Suppressor macrophage treated with lipopolysaccharide for 4 hours (primary cell): ENCODE measurements at places on chromosomes 2 and 18.

- no peak for DNase-seq
Measured at GRCh38 chr2:121450301-121450700, 80.4 kb upstream of the RNU4ATAC start.

- no peak for DNase-seq
Measured at GRCh38 chr2:72846171-72847095, 20.6 kb upstream of the EXOC6B start.

GRCh38 chr18:22846088-22846683 is 86.9 kb upstream of the RBBP8 start:
- peak; percentile 15 for DNase-seq

- no peak for DNase-seq
Measured at GRCh38 chr2:240952496-240953246, 45.7 kb upstream of the SNED1 start.

- no peak for DNase-seq
Measured at GRCh38 chr2:1804351-1804771, 60.0 kb upstream of the PXDN start.

GRCh38 chr18:22186484-22186971 is 17.1 kb downstream of the GATA6 start:
- DNase-seq, result no peak

DNA sequence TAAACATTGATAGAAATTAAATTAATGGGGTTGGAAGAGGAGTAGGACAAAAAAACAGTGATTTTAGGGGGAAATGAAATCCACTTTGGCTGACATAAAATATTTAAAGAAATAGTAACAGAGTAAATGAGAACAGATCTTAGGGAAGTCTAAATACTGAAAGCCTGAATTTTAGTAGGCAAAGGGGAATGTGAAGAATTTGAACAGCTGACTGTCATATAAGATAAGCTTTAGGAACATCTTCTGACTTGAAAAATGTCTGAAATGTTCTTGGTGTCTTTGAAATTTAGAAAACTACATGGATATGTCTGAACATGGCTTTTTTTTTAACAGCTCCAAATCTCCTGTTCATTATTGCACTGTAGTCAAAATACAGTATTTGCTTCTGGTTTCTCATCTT is 150.3 kb downstream of the CALCRL start:
- no peak for DNase-seq

- peak; percentile 38 for DNase-seq
Measured at GRCh38 chr2:61727746-61728145, 126.1 kb downstream of the FAM161A start.

DNA sequence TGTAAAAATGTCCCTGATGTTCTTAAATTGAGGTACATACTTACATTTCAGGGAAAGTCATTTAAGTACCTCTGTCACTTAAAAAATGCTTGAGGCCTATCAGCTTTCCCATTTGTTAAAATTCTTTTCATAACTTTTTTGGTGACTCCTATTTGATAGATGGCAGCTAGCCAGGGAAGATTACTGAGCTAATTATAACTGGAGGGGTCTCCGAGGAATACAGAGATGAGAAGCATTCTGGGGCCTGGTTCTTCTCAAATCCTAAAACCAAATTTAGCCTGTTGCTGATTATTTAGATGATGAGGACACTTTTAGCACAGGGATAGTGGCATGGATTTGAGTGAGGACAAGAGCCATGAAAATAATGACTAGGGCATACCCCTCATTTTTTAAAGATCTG is 4.8 kb downstream of the UGP2 start:
- no peak for DNase-seq

- no peak for DNase-seq
Measured at GRCh38 chr2:6159606-6160005, 467.4 kb downstream of the SOX11 start.

DNA sequence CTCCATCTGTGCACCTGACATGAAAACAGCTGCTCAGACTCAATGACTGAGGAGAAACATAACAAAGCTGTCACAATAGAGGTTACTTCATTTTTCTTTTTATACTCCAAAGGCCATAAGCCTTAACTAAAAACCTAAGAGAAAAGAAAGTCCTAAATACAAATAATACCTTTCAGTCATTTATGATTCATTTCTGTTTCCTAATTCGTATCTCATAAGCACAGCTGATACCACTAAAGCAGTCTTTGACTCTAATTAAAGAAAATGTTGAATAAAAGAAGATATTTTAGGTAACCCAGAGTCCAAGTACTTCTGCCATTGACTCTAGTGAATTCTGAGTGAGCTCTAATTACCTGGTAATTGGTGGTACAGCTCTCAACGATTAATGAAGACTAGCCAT is 20.6 kb downstream of the NEMP2 start:
- no peak for DNase-seq

DNA sequence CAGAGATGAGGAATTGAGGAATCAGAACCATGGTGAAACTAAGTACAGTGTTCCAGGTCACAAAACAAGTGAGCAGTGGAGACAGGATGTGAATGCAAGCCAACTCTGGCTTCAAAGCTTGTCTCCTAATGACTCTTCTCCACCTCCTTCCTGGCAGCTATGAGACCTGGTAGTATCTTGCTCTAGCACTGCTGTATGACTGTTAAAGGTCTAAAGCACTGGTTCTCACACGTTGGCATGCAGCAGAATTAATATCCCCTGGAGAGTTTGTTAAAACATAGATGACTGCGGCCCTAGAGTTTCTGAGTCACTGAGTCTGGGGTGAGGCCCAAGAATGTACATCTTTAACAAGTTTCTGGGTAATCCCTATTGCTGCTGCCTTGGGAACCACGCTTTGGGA is 63.3 kb downstream of the SUCLG1 start:
- DNase-seq, result no peak

- DNase-seq, result peak; percentile 38
Measured at GRCh38 chr2:160022162-160022561, 40.3 kb downstream of the PLA2R1 start.

- DNase-seq, result no peak
Measured at GRCh38 chr18:26978812-26979341, 113.4 kb upstream of the AQP4 start.

- DNase-seq, result no peak
Measured at GRCh38 chr2:190533968-190534309, 583 bp downstream of the NEMP2 start.

GRCh38 chr2:97751752-97752151 is 38.4 kb downstream of the ZAP70 start:
- no peak for DNase-seq

DNA sequence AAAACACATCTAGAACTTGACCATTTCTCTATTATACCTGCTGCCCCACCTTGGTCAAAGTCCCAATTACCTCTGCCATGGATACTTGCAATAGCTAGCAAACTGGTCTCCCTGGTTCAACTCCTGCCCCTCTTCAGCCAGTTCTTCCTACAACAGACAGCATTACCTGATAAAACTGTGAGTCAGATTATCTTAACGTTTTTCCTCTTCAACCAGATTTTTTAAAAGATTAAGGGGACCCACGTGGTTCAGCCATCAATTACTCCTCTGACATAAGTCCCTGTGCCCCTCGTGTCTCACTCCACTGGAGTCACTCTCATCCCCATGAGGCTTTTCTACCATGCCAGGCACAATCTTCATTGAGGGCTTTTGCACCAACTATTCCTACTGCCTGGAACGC is 5.3 kb upstream of the ARHGAP15 start:
- no peak for DNase-seq

DNA sequence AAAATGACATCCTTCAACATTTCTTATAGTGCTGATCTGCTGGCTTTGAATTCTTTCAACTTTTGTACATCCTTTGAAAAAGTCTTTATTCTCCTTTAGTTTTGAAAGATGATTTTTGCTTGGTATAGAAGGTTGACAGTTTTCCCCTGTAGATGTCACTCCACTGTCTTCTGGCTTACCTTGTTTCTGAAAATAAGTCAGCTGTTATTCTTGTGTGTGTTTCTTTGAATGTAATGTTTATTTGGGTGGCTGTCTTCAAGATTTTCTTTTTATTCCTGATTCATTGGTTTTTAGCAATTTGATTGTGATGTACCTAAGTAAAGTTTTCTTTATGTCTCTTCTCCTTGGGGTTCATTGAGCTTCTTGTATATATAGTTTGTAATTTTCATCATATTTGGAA is 47.6 kb downstream of the ACTR3 start:
- no peak for DNase-seq

DNA sequence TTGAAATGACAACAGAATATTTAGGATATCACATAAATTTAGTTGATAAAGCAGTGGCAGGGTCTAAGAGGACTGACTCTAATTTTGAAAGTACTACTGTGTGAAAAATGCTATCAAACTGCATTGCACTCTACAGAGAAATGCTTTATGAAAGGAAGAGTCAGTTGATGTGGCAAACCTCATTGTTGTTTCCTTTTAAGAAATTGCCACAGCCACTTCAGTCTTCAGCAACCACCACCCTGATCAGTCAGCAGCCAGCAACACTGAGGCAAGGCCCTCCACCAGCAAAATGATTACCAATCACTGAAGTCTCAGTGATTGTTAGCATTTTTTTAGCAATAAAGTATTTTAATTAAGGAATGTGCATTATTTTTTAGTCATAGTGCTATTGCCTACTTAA is 488.7 kb upstream of the SLC39A10 start:
- DNase-seq, result no peak

DNA sequence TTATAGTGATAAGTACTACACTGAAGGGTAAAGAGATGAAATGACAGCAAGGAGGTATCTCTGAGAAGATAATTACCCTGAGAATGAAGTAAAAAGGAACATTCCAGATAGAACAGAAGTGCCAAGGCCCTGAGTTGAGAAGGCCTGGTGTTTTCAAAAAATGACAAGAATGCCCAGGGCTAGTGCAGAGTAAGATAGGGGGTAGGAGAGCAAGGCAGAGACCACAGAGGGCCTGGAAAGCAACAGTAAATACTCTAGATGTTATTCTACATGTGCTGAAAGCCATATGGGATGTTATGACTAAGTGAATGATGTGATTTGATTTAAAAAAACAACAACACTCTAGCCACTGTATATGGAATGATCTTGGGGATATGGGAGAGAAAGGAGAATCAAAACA is 52.3 kb downstream of the BAZ2B start:
- no peak for DNase-seq

- DNase-seq, result peak; percentile 82
Measured at GRCh38 chr18:58937071-58937886, 72.6 kb downstream of the ZNF532 start.

DNA sequence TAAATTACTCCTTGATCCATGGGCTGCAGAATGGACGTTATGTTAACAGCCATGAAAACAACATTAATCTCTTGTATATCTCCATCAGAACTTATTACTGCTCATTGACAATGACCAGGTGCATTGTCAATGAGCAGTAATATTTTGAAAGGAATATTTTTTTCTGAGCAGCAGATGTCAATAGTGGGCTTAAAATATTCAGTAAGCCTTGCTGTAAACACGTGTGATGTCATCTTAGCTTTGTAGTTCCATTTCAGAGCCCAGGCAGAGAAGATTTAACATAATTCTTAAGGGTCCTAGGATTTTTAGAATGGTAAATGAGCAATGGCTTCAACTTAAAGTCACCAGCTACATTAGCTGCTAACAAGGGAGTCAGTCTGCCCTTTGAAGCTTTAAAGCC is 26.6 kb downstream of the CFAP210 start:
- no peak for DNase-seq

DNA sequence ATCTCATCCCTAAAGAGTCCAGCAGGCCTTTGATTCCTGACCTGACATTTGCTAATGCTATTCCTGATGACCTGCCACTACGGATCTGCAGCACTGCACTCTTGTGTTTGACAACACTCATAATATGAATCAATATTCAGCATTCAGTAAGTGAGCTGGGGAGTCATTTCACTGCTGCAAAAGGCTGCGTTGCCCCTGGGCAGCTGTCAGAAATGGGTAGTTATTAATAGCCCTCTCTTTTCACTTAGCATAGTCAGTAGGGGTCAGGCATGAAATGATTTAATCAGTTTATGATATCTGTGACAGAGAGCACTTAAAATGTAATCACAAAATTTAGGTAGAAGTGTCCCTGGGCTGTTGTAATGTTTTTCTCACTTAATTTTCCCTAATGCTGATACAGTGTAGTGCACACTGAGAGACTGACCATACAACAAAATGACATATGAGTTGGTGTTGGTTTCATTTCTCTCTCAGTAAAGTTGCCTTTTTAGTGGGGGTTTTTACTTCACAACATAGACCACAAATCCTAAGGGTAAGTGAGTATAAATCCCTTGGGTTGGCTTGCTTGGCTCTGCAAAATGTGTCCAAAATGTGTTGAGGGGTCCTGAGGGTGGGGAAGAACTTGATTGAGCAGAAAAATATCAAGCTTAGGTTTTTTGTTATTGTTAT is 184.8 kb downstream of the CAMKMT start:
- DNase-seq, result no peak

- peak; percentile 14 for DNase-seq
Measured at GRCh38 chr2:39665811-39666490, at the start of gene TMEM178A. TMEM178A (plus strand) TSS chr2:39665917; CDS start chr2:39665975, 58 bp downstream.

DNA sequence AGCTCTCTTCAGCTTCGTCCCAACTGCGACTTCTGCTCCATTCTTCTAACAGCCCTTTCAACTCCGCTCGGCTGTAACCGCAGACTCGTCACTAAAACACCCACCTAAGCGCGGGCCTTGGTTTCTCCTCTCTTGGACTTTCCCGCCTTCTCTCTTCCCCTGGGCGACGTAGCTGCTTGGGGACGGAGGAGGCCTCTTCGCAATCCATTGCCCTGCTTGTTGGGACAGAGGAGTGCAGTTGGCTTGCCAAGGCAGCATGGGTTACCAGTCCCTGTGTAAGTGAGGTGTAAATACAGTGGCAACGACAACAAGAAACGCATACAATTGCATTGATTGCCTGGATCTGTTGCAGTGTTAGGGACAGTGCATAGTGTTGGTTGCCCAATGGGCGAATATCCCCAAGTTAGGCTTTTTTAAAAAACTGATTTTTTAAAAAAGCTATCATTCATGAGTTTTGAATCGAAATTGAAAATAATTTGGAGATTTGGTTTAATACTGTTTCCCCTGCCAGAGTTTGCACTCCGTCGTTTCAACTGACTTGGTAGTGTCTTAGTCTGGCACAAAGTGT is 484 bp upstream of the DARS1 start:
- DNase-seq, result peak; percentile 87

DNA sequence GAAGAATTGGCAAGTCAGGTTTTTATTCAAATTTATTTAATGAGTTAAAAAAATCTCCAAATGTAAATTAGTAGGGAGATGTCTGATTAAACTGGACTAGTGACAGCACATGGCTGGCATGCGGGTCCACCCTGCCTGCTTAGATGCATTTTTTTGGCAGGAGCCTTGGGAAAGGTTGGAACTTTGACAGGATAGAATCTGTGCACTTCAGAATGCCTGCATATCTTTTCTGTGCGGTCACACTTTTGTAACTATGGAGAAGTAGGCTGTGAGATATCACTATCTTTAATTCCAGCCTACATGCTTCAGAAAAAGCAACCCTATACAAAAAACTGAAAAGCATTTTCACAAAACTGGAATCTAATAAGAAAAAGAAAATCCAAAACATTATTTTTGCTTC is 317.8 kb downstream of the MBD2 start:
- DNase-seq, result no peak

DNA sequence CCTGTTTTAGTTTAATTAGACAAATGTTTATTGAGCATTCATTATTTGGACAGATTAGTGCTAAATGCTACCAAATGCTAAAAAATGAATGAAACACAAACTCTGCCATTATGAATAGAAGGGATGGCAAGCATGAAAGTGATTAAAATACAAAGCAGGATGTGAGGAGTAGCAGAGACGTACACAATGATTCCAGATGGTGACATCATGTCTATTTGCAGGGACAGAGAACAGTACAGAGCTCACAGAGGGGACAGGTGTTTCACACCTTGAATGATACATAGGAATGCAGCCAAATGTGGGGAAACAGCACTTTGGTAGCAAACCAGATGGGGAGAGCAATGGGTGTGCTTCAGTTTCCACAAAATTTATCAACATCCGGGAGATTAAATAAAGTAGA is 76.3 kb downstream of the CD226 start:
- no peak for DNase-seq
